ENCODE measurements at places on chromosomes 3 and 15. TPM values are rescaled to one million over a fixed set of nuclear protein-coding genes. Genes with fewer than 3 reads are reported as not detected.

Gene ZNF774
- 4.9 TPM for total RNA-seq

Gene ARHGEF26
- 3.3 TPM for total RNA-seq

Gene TRMT10C
- total RNA-seq = 18.8 TPM

Gene SLC51A
- total RNA-seq = not detected

Gene GPR87
- not detected for total RNA-seq

Gene DCLK3
- total RNA-seq = not detected

Gene PLA2G4E
- 0.06 TPM for total RNA-seq

Gene PRKCI
- 16.6 TPM for total RNA-seq

Gene CCR9
- total RNA-seq = not detected

Gene IL5RA
- 3.9 TPM for total RNA-seq

Gene MKRN2
- 31.3 TPM for total RNA-seq

Gene MKRN3
- total RNA-seq = 1.1 TPM

Gene ARGFX
- not detected for total RNA-seq

Gene PTPN23
- 18.0 TPM for total RNA-seq

Gene CLRN1
- total RNA-seq = not detected

Gene CTXN2
- not detected for total RNA-seq

Gene RPLP1
- 1,030 TPM for total RNA-seq

Gene SMCO1
- total RNA-seq = 12.1 TPM

- no peak for DNase-seq
Measured at GRCh38 chr15:39629906-39630305, 49.0 kb downstream of the THBS1 start.

- no peak for DNase-seq
Measured at GRCh38 chr3:137763594-137763938, 549 bp upstream of the SOX14 start.

DNA sequence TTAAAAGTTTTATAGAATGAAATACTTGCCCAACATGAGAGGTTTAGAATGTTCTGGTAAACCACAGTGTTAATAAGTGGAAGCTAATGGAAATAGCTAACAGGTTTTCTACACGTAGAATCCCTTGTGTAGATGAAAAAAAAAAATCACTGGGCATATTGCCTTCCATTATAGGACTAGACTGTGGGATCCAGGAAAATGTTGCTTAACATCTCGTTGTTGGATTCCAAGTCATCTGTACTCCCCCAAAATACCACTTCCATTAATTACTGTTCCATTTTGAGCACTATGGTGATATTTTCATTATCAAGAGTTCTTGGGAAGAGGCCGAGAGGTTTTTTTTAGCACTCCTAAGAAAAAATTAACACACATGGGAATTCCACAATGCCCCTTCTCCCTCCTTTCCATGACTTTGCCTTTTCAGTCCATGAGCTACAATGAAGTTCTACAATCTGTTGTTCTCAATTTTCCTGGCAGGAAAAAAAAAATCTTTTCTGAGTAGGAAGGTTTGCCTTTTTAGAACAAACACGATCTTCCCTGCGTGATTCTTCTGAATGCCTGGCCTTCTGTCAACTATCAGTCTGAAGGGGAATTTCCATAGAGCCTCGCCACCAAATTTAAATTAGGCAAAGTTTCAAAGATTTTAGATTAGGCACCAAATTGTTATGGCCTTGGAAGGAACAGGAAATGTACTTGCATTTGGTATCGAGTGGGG, 74.4 kb upstream of the CTDSPL start:
- DNase-seq = no peak

DNA sequence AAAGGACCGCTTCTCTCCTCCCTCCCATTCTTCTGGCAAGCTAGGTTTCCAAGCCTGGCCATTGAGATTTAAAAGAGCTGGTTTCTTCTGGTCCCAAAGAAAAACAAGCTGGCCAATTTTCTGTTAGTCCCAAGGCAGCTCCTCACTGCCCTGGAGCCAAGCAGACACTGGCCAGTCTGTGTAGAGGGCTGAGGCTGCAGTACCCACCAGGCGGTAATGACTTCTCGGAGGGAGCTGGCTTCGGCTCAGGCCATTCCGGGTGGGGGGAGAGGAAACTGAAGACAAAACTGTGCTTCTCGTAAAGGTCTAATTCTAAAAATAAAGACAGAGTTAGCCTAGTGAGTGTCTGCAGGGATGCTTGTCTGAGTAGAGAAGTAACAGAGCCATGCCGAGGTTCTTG, 78.5 kb upstream of the SMAD3 start:
- DNase-seq = no peak

DNA sequence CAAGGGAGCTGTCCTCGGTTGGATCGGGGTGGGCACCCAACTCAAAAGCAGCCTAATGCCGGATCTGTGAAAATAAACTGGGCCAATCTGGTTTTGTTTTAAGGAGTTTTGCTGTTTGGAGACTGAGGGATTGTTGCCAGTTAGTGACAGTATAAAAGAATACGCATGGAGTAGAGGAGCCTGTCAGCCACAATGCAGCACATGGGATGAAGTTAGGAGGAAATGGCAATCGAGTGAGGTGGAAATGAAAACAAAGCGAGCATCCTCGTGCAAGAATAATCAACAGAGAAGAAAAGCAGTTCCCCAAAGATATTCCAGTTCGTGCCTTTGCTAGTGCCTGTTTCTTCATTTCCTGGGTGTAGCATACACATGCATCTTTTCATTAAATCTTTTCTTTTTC, 108.4 kb upstream of the RORA start:
- no peak for DNase-seq

DNA sequence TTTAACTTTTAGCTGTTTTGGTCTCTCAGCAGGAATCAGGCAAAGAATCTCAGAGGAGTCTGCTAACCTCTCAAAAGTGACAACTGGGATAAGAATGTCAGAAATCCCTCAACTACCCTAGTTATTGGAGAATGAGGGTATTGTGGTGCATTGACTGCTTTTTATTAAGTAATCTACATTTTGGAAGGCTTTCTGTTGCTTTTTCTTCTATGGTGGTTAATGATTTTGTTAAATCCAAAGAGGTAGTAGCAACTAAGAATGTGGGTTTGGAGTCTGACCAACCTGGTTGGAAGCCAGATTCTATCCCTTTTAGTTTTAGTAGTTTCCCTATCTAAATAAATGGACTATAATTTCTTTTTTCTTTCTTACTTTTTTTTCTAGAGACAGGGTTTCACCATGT, 94.7 kb upstream of the RNF7 start:
- no peak for DNase-seq

DNA sequence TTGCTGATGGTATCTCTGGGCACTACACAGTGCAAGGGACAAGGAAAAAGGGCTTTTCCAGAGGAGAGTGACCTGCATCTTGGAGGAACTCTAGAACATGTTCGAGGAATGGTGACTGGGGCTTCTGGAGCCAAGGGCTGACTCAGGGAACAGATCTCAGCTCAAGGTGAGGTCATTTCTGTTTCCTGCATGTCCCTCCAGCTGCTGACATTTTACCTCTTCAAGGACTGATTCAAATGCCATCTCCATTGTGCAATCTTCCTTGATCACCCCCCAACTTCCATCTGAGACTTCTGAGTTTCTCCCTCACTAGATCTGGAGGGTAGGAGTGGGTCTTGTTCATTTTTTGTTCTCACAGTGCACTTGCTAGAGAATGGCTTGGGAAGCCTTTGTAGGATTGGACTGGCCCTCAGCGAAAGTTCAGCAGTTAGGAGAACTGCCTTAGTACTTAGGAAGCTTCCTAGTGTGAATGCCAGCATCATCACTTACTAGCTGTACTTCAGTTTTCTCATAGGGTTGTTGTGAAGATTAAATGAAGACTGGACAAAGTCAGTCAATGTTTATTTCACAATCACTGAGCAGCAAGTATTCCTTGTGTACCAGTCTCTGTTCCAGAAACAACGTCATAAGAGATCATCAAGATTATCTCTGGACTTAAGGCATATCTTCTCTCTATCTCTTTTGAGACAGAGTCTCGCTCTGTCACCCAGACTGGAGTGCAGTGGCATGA, 2.6 kb upstream of the IDH3A start:
- DNase-seq = no peak

DNA sequence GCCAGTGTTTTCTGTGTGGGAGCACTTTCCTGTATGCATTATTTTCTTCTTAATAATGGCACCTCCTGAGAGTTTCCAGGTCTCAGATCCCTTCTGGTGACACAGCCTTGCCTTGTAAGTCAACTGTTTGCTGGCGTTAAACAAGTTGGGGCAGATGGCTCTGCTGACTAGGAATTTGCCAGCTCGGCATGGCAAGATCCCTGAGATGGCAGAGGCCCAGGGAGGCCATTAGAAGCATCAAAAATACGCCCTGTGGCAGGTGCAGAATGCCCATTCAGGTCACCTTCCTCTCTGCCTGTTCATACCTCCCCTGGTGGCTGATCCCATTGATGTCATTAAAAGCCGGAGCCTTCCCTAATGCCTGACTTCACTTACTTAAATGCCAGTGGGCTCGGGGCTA, 320.9 kb upstream of the CTDSPL start:
- no peak for DNase-seq

- no peak for DNase-seq
Measured at GRCh38 chr3:8182904-8183303, 318.7 kb upstream of the LMCD1 start.

DNA sequence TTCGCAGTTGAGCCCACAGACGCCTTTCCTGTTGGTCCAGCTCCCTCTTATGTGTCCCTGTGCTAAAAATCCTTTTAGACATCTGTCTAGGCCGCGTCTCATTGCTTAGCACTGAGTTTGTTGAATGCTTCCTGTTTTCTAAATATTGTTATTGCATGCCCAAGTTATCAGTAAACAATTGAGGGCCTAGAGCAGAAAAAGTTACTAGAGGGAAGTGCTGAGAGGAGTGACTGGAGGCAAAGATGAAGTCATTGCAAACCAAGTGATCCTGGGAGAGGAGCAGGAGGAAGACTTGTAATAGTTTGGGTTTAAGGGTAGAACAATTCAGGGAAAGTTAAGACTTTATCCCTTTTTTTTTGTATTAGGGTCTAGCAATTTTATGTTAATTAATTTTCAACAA, 88.1 kb downstream of the DCUN1D1 start:
- DNase-seq = no peak

- no peak for DNase-seq
Measured at GRCh38 chr3:99895131-99895696, 77.6 kb downstream of the CMSS1 start.

GRCh38 chr3:154427685-154428285, 2.2 kb downstream of the GPR149 start:
- DNase-seq = peak; percentile 17

DNA sequence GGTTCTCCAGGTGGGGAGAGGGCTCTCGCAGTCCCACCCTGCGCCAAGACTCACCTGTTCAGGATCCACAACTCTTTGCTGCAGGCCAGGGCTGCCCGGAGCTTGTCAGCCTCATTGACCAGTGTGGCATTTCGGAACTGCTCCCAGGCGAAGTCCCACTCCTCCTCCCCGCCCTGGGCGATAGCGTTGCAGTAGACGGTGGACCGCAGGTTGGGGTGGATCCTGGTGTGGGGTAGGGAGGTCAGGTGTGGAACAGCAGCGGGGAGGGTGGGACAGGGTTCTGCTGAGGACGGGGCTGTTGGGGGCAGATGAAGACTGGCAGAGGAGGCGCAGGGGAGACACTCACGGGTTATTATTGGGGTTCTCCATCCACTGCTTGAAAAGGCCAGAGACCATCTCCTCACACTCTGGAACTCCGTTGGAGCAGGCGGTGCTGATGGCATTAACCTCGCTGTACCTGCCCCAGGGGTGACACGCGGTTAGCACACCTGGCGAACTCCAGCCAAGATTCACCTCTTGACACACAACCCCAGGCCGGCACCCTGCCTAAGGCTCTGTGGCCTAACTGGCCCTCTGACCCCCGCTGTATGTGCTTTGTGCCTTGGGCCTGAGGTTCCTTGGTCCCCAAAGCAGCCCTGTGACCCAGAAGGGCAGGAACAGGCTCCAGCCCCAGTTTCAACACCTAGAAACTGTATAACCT, 16.1 kb downstream of the MESP2 start:
- DNase-seq = no peak

DNA sequence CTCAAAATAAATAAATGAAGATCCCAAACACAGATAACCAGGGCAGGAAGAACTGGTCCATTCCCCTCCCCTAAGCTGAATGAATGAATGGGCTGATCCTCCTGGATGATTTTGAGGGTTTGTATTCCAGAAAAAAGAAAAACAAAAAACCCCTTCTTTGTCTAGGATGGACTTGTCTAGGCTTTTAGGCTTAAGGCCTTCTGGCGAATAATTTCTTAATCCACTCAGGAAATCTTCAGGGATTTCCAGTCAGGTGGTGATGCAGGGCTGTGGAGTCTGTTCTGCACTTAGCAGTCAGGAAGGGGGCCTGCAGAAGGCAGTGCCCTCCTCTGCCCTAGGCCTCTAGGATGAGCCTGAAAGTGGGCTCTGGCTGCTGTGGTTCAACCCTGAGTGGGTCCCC, 52.1 kb downstream of the BDH1 start:
- DNase-seq = no peak

GRCh38 chr3:68706536-68706935, 225.8 kb downstream of the TAFA4 start:
- no peak for DNase-seq

GRCh38 chr3:14358426-14359211, 43.8 kb upstream of the SLC6A6 start:
- peak; percentile 89 for DNase-seq

GRCh38 chr3:154720921-154721320, 290.9 kb upstream of the GPR149 start:
- DNase-seq = no peak

GRCh38 chr3:25097023-25097422, 331.0 kb upstream of the RARB start:
- DNase-seq = no peak

- DNase-seq = no peak
Measured at GRCh38 chr3:43949594-43949993, 258.9 kb downstream of the ABHD5 start.

- no peak for DNase-seq
Measured at GRCh38 chr3:111482574-111482973, 59.4 kb upstream of the CD96 start.

GRCh38 chr3:140343211-140344081, 334.4 kb upstream of the TRIM42 start:
- no peak for DNase-seq

GRCh38 chr3:62870321-62870720, 4.9 kb downstream of the CADPS start:
- no peak for DNase-seq

GRCh38 chr3:4506559-4507023, 13.4 kb downstream of the ITPR1 start:
- DNase-seq = no peak

GRCh38 chr3:183496311-183496710, 59.2 kb downstream of the KLHL6 start:
- no peak for DNase-seq

GRCh38 chr3:197829397-197830045, 38.5 kb downstream of the LRCH3 start:
- no peak for DNase-seq

- no peak for DNase-seq
Measured at GRCh38 chr3:150874666-150875219, 30.5 kb downstream of the MINDY4B start.

DNA sequence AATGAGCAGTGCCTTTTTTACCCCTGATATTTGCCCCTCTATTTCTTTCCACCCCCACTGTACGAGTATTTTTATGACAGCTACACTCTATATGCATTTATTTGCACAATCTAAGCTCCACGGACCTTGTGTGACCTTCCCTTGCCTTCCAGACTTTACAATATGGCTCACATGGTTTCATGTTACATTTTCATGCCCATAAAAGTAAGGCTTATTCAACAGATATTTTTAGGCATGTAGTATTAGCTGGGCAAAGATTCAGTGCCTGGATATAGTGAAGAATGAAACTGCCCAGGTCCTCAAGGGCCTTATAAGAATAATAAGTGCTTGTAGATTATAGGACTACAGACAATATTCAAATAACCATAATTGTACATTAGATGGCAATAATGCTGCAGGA, 481.9 kb upstream of the CNTN4 start:
- no peak for DNase-seq

- DNase-seq = no peak
Measured at GRCh38 chr3:46959161-46959511, 17.4 kb downstream of the CCDC12 start.

- no peak for DNase-seq
Measured at GRCh38 chr15:52251144-52251860, 44.3 kb downstream of the MYO5C start.

All from right cardiac atrium (tissue), 5 donors.